ENCODE measurements at places on chromosomes 6 and 20.

DNA sequence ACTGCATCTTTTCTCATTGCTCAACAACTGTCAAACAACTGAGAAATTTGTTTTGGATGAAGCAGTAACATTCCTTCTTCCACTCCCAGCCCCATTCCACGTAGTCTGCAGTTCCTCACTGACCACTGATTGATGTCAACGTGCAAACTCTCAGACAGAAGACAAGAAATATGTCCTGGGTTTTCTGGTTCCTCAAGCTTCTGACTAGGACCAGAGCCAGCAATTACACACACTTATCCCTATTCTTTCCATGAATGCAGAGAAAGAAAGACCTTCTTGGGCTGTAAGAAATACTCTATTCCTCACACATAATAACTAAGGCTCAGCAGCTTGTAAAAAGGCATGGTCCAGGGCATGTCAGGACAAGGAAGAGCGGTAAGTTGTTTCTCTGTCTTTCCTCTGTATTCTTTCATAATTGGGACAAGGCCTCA lies 790.1 kb upstream of the SLC35B3 start:
- no peak for DNase-seq

- DNase-seq, result no peak
These were observed 109.5 kb downstream of the TRIM27 start for GRCh38 chr6:28814032-28814976.

GRCh38 chr6:146693342-146693741 lies 94.6 kb downstream of the ADGB start:
- no peak for DNase-seq

DNA sequence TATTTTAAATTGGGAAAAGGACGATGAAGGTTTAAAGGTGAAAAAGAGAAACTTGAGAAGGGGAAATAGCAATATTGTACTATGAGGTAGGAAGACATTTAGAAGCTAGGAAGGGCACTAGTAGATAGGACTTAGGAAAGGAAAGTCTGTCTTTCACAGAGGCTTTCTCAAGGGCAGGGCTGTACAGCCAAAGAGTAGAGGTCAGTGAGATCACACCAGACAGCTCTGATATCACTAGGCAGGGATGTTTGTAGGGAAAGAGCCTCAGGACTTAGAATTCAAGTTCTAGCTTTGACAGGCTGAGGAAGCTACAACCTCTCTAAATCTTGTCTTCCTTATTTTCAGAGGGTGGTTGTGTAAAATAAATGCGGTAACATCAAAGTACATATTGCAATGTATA lies 160.4 kb upstream of the SLC22A16 start:
- no peak for DNase-seq

DNA sequence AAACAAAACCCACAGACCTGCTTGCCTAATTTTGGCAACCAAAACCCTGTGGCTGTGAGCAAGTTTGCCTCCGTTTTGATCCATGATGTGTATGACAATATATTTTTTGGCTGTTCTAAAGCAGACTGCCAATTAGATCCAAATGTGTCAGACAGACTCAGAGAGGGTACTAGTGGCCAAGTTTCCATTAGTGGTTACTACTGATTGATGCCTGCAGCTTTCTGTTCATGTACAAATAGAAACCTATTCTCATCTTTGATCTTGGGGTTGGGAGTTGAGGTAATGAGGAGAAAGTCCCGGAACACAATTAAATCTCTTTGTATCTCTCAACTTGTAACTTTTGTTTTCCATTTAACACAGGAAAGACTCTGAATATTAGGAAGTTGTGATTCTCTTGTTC lies 100.9 kb downstream of the RNF144B start:
- DNase-seq, result no peak

DNA sequence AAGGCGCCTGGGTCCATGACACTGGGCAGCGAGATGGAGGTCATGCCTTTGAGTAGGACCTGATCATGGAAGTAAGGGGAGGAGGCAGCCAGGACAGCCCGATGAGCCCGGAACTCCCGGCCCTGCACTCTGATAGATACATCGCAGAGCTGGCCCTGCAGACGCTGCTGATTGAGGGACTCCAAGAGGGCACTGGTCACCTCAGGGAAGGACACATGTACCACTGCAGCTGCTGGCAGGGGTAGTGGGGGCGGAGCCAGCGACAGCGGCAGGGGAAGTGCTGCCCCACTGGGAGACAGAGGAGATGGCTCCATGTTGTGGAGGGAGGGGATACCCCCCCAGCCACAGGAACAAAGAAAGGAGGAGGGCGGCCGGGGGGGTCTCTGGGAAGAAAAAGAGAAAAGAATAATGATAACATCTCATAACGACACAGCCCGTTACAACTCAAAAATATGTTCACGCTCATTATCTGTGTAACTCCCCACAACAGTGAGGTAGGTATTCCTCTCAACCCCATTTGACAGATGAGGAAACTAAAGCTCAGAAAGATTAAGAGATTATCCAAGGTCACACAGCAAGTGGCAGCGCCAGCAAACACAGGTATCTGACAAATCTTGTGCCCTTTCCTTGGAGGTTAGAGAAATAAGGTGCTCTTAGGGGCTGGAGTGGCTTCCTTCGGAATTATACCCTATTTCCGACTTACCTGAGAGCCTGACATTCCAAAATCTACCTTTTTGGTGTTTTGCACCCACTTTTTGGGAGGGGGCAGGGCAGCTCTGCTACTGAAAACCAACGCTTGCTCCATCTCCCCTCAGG lies 733 bp downstream of the ZBTB22 start:
- no peak for DNase-seq

DNA sequence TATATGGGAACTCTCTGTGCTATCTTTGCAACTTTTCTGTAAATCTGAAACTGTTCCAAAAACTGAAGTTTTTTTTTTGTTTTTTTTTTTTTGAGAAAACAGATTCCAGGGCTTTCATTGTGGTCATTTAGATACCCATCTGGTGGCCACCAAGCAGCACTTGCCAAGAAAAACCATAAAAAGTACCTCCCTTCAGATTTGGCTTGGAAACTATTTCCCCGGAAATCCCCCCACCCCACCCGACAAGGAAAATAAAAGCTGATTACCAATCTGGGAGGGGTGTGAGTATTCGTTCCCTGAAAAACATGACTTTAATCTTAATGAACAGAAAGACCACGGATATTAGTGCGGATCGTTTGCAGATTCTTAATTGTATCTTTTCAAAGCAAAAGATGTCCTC lies 1.9 kb downstream of the NFATC2 start:
- no peak for DNase-seq

DNA sequence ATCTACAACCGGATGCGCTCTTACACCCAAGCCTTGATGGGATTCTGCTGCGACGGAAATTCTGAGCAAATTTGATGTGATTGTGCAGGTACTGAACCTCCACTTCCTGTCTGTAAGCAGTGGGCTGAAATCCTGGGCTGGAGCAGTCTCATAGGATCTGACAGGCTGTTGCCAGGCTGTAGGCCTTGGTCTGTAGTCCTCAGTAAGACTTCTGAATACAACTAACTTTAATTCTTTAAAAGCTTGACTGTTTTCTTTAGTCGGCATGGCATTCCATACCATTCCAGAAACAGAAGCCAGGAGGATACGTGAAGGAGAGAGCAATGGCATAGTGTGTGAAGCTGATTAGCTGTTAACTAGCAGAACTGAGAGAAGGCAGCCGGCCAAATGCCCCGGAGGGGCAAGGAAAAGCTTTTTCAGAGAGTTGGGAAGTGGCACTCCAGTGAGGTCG lies 68.3 kb downstream of the ADTRP start:
- DNase-seq, result no peak

- DNase-seq, result no peak
These were observed 73.9 kb upstream of the MLIP start for GRCh38 chr6:54037277-54037779.
